Stimulated activated CD4-positive, alpha-beta T cell treated with anti-CD3 and anti-CD28 coated beads, TNF-alpha, amount 100 ng/mL, for 24 hours (primary cell): ENCODE measurements at places on chromosomes 12 and 14.

DNA sequence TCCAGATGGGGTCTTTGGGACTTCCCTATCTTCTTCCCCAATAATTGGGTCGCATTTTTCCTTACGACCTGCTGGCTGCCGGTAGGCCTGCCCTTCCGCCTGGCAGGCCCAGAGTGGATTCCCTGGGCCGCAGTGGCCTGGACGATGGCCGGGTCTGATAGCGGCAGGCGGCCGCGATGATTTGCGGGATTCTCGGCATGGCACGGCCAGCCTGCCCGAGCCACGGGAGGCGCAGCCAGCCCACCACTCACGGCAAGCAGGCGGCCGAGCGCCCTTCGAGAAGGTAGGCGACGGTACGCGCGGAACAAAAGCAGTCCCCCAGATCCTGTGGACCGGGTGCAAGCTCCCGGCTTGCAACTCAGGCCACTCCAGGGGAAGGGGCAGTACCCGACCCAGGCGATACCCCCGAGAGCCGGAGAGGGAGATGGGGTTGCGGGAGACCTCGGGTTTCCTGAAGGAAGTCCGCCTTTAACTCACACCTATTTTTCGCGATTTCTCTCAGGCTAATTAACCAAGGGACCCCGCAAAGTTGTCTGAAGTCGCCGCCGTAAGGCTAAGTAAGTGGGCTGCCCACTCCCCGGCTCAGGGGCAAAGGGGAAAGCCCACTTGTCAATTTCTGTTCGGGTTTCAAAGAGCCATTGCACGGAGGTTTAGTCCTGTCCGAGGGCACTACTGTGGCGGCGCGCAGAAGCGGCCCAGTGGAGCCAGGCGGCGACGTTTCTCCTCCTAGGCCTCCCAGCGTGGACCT lies 1.4 kb upstream of the GSC start:
- no peak for DNase-seq

GRCh38 chr12:84497819-84498218 lies 414.8 kb downstream of the SLC6A15 start:
- DNase-seq, result no peak

DNA sequence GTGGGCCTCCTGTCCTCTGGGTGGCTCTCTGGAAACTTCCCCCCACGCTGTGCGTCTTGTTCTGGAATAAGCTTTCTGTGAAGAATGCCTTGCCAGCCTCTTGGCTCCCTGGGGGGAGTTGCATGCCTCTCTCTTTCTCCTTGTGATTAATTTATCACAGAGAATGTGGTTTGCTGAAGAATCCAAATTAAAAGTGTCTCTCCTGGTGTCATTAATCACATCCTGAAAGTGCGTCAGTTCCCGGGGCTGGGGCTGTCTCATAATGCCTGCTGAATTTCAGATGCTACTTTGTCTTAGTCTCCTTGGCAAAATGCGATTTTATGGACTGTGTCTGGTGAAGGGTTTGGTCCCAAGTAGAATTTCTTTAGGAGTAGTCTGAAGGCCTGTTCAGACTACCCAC lies 787.7 kb upstream of the TMEM132C start:
- no peak for DNase-seq

DNA sequence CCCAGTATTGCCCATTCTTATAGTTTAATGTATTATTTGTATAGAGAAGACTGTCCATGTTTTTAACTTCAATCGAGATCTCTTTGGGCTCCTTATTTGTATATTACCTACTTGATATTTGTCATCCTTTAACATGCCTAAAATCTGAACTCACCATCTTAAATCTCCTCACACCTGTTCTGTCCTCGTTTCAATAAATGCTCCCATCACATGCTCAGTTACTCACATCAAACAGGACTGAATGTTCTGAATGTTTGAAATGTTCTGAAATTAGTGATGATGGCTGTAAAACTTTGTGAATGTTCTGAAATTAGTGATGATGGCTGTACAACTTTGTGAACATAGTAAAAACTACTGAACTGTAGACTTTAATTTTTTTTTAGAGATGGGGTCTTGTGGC lies 34.5 kb downstream of the COCH start:
- no peak for DNase-seq

GRCh38 chr12:94745562-94745961 lies 95.2 kb upstream of the TMCC3 start:
- no peak for DNase-seq

GRCh38 chr14:38951451-38951850 lies 151.6 kb downstream of the SEC23A start:
- DNase-seq, result no peak

DNA sequence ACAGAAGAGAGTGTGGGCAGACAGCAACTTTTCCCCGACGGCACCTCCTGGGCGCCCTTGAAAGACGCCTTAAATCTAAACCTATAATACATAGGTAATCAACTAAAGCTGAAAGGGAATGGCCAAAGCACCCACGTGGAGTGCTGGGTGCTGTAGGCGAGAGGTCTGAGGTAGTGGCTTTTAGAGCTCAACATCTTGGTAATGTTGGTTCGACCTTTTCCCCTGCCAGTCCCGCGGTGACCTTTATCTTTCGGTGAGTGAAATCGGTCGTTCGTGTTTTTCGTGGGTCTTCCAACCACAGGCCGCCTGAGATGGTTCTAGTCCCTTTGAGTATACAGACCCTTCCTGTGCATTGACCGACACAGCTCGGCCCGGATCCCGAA lies 9.1 kb downstream of the OR6S1 start:
- DNase-seq, result no peak

DNA sequence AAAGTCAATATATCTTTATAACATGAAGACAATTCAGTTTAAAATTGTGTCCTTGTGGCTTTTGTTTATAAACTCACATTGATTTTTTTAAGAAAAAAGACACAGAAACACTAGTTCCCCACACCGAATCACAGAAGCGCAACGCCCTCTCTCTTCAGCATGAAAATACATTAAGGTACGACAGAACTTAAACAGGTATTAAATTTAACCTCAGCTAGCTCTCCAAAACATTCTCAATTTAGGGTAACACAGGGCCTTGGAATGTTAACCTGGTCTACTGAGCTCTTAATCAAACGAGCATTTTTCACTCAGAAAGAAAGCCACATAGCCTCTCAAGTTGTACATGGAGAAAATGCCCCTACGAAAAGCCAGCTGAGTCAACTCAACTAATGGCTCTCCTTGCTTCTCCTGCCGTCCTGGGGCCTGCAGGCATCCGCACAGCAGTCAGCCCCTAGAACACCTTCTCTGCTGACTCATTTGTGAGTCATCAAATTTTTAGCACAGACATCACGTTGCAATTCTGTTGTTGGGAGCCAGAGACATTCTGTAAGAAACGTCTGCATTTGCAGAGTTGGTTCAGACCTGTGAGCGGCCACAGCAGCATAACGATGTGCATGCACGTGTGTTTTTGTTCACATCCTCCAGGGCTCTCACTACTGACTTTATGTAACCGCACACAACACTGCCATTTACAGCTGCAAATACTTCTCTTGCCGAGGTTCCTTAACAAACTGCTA lies 141.6 kb downstream of the ITPR2 start:
- no peak for DNase-seq

DNA sequence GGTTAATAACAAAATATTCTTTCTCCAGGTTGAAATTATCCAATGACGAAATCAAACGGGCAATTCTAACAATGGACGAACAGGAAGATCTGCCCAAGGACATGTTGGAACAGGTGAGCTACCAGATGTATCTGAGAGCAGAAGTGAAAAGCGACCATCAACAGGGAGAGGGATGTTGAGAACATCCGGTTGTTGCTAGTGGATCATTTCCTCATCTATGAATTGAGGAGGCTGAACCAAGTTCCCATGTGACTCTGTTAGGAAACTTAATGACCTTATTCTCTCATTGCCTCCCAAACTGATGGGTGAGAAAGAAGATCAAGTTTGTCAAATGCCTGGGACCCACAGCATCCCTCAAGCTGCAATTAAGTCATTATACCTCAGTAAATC lies 117.7 kb downstream of the GPR135 start:
- DNase-seq, result no peak

- DNase-seq, result no peak
These were observed 256.5 kb upstream of the NPAS3 start for GRCh38 chr14:32682214-32682613.

DNA sequence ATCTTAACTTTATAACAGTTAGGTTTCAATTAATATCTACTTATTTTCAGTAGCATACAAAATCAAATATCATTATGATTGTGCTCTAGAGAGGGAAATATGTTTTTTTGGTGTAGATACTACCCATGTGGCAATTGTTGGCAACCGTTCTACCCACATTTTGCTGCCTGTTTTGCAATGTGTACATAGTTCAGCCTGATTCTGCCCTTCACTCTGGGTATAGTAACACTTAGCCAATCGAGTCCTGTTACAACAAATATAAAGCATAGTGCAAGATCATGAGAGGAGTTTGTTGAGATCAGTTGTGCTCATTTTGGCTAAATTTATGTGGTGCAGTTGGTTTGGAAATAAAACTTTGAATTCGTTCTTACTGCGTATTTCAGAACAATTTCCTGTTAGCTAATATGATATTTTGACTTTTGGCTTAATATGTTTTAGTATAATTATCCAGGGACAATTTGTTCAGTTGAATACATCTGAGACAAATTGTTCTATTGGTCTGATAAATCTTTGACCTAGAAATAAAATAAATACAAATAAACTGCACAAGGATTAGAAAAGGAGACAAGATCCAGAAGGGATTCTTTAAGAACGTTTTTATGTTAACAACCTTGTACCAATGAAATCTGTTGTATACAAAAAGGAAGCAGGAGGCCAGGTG lies 76.9 kb downstream of the ATF7IP start:
- no peak for DNase-seq

- no peak for DNase-seq
These were observed 465.7 kb upstream of the FAR2 start for GRCh38 chr12:28683366-28683765.

- DNase-seq, result no peak
These were observed 1.6 kb downstream of the GSG1 start for GRCh38 chr12:13101821-13102375.

DNA sequence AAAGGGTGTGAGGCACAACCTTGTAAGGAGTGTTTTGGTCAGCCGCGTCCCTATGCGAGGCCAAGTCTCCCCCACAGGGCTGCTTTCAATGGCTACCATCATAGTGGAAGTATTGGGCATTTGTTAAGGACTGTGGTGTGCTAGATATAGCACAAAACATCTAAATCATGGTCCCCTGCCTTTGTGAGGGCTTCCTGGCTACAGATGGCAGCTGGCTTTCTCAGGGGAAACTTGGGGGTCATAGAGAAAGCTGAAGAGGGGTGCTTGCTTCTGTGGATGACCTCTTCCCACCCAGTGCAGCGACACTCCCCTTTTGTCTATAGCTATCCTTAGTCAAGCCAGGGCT lies 315.8 kb downstream of the ZFP36L1 start:
- no peak for DNase-seq

DNA sequence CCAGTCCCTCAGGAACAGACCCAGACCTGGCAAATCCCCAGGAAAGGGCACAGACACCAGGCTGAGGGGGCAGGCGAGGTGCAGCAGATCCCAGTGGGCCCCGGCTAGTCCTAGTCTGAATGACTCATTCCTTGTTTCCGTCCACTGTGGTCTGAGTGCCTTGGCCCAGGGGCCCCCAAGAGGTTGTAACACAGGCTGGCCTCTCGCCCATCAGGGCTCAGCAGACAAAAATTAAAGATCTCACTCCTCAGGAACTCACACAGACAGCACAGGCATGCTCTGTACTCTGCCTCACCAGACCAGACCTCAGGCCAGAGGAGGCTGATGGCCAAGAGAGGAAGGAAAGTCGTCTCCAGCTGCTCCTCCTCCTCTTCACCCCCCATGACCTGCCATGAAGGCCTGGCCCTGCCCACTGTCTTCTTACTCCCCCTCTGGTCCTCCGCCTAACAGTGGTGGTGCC lies 7.7 kb upstream of the LTBP2 start:
- DNase-seq, result no peak

DNA sequence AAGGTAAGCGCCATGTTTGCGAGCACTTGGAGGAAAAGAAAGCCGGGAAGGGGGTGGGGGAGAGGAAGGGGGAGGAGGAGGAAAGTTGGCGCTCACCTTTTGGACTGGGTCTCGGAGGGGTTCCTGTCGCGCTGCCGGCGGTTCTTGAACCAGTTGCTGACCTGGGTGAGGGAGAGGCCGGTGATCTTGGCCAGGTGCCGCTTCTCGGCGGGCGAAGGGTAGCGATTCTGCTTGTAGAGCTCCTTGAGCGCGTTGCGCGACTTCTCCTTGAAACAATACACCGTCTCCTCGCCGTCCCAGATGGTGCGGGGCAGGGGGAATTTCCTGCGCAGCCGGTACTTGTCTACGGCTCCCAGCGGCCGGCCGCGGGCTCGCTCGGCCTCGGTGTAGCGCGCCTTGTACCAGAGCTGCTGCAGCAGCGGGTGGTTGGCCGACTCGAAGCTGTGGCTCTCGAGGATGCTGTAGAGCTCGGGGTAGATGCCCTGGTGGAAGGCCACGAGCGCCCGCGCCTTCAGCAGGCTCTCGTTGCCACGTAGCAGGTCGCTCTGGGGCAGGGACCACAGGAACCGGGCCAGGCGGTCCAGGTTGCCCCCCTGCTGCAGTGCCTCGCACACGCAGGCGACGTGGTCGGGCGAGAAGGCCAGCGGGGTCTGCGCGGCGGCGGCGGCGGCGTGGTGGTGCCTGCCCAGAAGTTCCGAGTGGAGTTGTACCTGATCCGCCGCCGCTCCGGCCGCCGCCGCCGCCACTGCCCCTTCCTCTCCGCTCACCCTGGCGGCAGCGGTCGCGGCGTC lies 840 bp downstream of the SIX4 start:
- DNase-seq, result no peak

DNA sequence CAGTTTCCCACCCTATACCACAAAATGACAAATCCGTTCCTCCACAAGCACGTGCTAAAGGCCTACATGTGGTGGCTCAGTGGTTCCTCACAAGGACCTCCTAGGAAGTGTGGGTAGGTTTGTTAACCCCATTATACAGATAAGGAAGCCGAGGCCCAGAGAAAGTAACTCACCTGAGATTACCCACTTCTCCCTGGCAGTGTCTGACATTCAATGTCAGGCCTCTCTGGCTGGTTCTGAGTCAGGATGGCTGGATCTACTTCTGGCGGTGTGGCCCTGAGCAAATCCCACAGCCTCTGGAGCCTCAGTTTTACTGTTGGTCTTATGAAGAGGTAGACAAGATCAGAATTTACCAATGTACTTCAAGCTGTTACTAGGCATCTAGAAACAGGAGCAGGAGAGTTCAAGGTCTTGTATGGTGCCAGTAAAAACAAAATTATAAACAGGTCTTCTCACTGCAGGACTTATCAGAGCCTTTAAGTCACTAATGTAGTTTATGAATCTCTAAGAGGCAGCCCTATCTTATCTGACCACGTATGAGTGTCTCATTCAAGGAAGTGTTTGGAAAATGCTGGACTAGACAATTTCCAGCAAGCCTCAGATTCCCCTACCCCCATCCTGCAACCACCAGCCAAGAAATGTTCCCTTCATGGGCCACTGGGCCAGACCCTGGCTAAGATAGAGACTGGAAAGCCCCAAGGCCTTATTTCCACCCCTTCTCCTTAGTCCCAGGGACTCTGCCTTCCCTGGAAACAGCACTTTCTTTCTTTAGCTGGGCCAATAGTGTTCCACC lies 4.2 kb downstream of the HSPB8 start:
- no peak for DNase-seq

DNA sequence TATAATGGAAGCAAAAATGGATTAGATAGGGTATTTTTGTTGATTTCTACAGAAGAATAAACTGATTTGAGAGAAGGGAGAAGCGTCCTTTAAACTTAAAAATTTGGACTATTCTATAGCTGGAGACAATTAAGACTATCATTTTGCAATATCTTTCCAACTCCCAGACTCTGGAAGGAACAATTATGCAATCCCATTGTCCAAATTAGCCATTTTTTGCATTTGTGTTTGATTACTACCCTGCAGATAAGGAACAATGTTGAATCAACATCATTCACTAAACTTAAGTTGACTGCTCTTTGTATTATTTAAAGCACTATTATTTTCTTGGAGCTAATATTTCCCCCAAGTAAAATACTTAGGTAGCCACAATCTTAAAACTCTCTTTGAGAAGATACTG lies 34.8 kb upstream of the SELPLG start:
- no peak for DNase-seq
